ENCODE measurements at places on chromosomes 5 and 9.

- DNase-seq, result no peak
Measured at GRCh38 chr5:134911285-134912206, 6.6 kb downstream of the PCBD2 start.

- no peak for DNase-seq
Measured at GRCh38 chr5:180816608-180817534, 14.3 kb upstream of the MGAT1 start.

DNA sequence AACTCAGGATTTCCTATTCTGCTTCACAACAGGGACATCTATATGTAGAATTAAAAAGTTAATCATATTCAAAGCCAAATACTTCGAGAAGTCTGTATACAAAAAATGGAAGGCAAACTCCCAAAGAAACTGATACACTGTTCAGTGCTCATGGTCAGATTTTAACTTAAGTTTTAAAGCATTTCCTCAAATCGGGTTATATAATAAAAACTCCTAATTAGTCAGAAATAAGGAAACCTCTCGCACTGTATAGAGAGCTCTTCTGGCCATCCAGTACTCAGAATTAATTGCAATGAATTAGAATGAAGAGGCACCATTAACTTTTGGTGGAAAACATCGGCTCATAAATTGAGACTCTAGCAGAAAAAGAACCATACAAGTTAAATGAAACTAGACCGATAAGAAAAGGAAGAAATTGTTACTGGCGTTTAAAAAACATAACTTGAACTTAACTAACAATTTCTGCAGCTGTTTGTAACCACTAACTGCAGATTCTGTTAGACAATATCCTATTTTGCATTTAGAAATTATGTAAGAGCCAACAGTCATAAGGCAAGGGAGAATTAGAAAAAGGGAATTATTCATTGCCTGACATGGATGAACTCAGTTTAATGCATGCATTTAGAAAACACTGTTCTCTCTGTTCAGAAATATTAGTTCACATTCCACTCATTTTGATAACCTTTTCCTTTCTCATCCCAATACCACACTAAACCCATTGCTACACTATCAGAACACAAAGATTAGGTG is 96.6 kb downstream of the FNBP1 start:
- DNase-seq, result no peak

- no peak for DNase-seq
Measured at GRCh38 chr5:113000466-113000865, 23.9 kb downstream of the DCP2 start.

DNA sequence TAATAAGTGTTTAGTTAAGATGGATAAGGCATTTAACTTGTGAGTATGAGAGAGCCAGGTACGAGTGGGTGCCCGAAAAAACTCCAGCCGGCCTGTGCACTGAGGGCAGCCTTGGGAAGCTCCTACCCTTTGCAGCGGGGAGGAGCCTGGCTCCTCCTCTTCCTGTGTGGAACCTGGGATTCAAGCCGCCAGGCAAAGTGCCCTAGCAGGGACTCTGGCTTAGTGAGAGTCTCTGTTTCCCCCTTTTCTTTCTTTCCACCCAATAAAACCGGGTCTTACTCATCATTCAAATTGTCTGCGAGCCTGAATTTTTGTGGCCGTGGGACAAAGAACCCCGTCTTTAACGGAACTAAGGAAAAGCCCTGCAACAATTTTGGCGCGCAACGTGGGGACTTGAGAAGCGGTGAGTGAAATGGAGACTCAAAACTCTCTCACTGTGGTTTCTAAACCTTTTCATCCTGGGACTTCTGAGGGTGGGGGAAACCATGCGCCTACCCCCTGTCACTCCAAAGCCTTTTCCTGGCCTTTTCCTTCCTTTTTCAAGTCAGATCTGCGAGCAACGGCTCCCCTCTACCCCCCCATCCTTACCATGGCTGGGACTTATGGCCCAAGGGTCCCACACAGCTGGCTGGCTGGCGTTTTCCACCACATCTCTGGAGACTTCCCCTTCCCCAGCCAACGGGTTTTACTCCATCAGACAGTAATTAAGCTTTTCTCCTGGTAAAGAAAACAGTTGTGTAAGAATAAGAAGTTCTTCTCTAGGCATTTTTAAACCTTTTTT is 535.7 kb upstream of the ACO1 start:
- no peak for DNase-seq

DNA sequence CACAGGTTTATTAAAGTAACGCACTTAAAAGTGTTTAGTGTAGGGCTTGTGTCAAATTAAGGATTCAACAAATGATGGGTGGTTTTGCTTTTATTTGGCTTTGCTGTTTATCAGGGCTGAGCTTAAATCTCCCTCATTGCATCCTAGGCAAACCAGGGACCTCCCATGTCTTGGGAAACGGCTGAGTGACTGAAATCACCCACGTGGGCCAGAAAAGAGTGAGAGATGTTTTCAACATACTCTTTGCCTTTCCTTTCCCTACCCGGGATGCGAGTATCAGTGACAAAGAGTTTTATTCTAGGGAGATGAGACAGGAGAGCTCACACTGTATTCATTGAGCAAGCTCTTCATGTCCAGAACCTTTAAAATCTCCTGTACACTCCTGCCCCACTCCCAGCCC is 23.3 kb downstream of the KCNMB1 start:
- no peak for DNase-seq

- DNase-seq, result no peak
Measured at GRCh38 chr9:124354346-124355038, 60.8 kb downstream of the PSMB7 start.

- DNase-seq, result no peak
Measured at GRCh38 chr5:32308946-32309345, 3.8 kb downstream of the MTMR12 start.

GRCh38 chr5:20536813-20537212 is 548.8 kb upstream of the CDH18 start:
- no peak for DNase-seq

- DNase-seq, result no peak
Measured at GRCh38 chr9:37281541-37281940, 141.0 kb upstream of the GRHPR start.

- no peak for DNase-seq
Measured at GRCh38 chr5:1246711-1247431, 21.7 kb downstream of the SLC6A18 start.

DNA sequence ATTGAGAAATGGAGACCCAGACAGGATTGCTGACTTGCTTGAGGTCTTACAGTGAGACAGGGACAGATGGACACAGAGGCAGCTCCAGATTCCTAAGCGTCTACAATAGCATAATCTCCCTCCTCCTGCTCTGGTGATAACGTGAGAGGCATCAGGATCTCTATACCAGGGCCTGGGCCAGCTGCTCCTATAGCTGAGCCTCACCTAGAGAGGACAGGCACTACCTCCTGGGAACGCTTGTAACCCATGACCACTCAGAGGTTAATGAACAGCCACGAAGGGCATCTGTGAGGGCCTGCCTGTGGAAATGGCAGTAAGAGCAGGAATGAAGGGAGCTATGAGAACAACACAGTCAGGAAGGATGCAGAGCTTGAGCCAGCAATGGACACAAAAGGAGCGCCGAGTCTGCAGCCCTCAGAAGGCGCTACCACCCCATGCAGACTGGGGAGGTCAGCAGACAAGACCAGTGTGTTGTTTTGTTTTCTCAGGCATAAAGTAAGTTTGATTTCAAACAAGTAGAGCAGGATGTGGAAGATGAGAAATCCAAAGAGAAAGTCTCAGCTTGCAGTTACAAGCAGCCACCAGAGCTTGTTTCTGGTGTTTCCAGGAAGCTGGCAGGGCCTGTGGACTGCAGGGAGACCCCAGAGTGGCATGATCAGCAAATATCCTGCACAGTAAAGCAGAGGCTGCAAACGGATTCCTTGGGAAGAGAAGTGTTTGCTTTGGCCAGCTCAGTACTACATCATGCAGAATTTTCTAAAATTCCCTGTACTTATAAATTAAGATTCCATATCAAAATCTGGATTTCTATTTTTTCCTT is 17.4 kb downstream of the ANKS6 start:
- DNase-seq, result no peak

DNA sequence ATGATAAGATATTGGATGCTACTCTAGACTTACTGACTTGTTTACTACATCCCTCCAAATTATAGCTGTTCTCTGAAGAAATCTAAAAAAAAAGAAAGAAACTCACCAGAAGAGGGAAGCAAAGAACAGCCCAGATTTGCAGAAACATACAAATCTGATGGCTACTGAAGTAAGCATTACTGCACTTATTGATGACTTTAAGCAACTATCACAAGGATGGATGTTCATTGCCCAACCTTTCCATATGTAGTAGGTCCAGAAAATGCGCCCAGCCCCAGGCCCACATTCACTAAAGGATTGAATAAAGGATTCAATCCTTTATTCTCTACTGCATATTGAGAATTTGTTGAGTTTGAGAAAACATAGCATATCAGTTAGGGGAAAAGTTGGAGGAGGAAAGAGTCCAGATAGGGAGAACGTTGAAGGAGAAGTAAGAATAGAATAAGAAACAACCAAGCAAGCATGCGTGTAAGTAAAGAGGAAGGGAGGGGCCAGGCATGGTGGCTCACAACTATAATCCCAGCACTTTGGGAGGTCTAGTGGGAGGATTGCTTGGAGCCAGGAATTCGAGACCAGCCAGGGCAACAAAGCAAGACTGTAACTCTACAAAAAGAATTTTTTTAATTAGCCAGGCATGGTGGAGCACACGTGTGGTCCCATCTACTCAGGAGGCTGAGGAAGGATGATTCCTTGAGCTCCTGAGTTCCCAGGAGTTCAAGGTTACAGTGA is 33.8 kb upstream of the DTWD2 start:
- no peak for DNase-seq

GRCh38 chr9:28092981-28093936 is 520.0 kb upstream of the C9orf72 start:
- no peak for DNase-seq

GRCh38 chr5:53900677-53901076 is 340.2 kb downstream of the NDUFS4 start:
- no peak for DNase-seq

DNA sequence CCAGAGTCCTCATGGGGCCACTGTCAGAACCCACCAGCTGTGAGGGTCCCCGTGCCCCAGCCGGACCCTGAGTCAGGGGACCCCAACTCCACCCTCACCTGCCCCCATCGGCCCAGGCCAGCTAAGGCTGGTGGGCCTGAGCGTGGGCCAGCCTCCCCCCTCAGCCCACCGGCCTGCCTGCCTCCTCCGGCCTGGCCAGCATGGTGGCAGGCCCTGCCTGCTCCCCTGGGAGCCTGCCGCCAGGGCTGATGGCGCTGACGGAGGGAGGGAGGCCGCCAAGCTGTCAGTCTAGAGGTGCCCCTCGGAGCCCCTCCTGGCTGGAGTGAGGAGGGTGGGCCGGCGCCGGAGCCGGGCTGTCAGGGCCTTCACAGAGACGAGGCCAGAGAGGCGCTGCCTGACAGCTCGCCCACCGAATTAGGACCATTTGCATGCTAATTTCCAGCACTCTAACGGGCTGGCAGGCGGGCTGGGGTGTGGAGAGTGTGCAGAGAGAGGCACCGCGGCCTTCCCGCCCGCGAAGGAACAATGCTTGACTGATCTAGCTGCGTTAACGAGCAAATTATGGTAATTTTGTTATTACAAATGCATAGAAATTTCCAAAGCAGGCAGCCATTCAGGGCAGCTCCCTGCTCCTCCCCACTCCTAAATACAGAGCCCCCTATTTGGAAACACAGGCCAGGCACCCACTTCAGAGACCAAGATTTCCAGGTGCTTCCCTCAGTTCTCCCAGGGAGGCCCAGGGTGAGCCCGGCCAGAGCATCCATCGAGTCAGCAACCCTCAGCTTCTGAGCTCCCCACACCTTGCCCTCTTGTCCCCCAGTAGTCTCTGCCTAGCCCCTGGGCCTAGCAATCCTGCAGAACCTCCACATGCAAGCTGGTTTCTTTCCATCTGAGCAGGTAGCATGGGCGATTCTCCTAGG is 169.3 kb downstream of the PAX5 start:
- no peak for DNase-seq

DNA sequence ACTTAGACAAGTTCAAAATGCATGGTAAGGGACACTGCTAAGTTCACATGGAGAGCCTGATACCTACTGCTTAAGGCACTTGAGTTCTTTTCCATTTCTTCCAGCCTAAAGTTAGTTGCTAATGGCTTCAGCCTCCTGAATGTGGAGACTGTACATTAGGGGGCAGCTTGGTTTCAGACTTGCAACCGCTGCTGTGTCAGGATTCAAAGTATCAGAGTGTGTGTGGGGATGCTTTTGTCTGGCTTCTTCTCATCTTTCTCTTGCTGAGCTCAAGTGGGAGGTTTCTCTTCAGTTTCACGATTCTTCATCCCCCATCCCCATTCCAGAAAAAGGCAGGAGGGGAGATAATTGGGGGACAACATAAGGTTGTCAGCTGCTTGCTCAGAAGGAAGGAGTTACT is 49.4 kb downstream of the ATP10B start:
- DNase-seq, result no peak

DNA sequence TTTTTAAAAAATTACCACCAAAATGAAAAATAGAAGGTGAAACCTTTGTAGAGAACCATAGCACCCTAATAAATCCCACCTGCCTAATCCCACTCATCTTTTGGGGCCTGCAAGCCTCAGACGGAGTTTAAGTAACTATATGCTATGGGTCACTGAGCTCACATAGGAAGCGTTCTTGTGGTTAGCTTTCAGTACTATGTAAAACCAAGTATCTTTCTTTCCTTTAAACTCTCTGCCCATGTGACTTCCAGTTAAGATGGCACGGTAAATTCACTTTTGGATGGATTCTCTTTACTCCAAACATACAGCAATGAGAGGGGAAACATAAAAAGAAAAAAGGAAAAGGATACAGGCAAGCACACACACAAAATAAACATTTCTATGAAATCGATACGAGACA is 50.9 kb downstream of the FANCC start:
- no peak for DNase-seq

DNA sequence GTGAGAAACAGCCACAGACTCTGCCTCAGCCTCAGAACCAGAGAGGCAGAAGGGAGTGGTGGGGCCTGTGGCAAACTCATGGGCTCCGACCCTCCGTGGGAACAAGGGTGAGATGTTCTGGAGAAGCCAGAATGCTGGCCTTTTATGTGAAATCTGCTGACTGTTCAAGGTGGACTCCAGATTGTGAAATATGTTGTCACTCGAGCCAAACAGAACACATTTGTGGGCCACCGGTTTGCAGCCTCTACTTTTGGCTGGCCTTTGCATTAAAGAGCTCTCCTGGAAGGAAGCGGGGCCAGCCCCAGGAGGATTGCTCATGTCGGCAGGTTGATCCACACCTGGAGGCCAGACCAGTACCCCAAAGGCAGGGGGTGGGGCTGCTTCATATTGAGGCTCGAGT is 62.4 kb downstream of the ERGIC1 start:
- DNase-seq, result no peak

DNA sequence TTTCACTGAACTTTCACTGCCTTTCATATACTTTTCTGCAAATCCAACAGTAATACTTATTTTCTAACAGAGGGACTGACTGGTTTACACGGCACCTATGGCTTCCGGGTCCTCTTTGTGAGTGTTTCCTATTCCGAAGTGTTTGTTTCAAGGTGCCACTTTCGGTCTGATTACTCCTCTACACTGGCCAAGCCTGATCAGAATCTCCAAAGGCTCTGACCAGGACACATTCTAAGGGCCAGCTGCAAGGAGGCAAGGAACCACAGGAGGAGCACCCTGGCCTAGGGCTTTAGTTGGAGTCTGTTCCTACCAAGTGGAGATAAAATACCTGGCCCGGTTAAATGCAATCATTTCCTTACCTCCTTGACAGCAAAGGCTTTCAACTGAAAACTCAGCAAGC is 132.1 kb downstream of the GLIS3 start:
- no peak for DNase-seq

GRCh38 chr9:121744002-121744686 is 92.7 kb downstream of the DAB2IP start:
- no peak for DNase-seq

- no peak for DNase-seq
Measured at GRCh38 chr9:11558043-11558442, 945.2 kb upstream of the PTPRD start.

- DNase-seq, result no peak
Measured at GRCh38 chr5:1462358-1462757, 17.1 kb upstream of the SLC6A3 start.

GRCh38 chr9:71285191-71285656 is 163.8 kb upstream of the TRPM3 start:
- DNase-seq, result peak; percentile 43
